Smooth muscle cell of the umbilical artery (primary cell): ENCODE measurements at places on chromosomes 4 and X. TPM values are rescaled to one million over a fixed set of nuclear protein-coding genes. Genes with fewer than 3 reads are reported as not detected.

Gene NWD2
- total RNA-seq: not detected in 2 replicates

Gene TLR7
- not detected in 2 replicates for total RNA-seq

Gene ATOH1
- not detected in 2 replicates for total RNA-seq

Gene CCNQ
- total RNA-seq: 24.5 and 31.8 TPM in 2 replicates

Gene AGTR2
- total RNA-seq: not detected in 2 replicates

Gene RNF150
- total RNA-seq: 1.0 and 2.4 TPM in 2 replicates

Gene ETDA
- not detected in 2 replicates for total RNA-seq

Gene USP26
- total RNA-seq: not detected in 2 replicates

Gene MAGEB4
- not detected in 2 replicates for total RNA-seq

Gene HOPX
- total RNA-seq: 0.14 TPM in 1 of 2 replicates, not detected in the other

Gene EFHC2
- 0.23 and 0.89 TPM in 2 replicates for total RNA-seq

Gene NHS
- 0.30 and 1.4 TPM in 2 replicates for total RNA-seq

Gene TEX13C
- total RNA-seq: not detected in 2 replicates
